Stimulated activated CD4-positive, alpha-beta T cell treated with anti-CD3 and anti-CD28 coated beads, Interleukin-1b, Interleukin-23, amount 100 ng/mL, for 1 hour (primary cell): ENCODE measurements at places on chromosomes 4 and X.

- DNase-seq, result no peak
Measured at GRCh38 chr4:44996276-44996845, 270.0 kb upstream of the GNPDA2 start.

DNA sequence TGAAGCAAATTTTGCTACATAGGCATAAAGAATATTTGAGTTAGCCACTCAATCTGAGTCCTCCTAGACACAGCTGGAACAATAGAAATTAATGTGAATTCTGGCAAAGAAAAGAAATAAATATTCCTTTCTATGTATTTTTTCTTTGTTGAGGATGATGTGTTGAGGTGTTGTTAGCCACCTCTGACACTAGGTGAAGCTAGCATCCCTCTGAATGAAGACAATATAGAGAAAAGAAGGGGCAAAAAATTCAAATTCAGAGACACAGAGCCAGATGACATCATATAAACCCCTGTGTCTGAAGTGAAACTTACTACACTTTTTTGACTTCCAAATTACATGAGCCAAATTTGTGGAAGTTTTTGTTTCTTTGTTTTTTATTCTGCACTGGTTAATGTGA lies 34.6 kb upstream of the TMPRSS11D start:
- DNase-seq, result no peak

- DNase-seq, result no peak
Measured at GRCh38 chrX:117898226-117898625, 218.4 kb downstream of the KLHL13 start.

- no peak for DNase-seq
Measured at GRCh38 chrX:151793886-151794285, 59.3 kb downstream of the CNGA2 start.

GRCh38 chr4:187321711-187322110 lies 598.1 kb upstream of the FAT1 start:
- no peak for DNase-seq

GRCh38 chr4:146417822-146418221 lies 103.9 kb downstream of the SLC10A7 start:
- no peak for DNase-seq
